ENCODE measurements at places on chromosomes 3 and 15.

DNA sequence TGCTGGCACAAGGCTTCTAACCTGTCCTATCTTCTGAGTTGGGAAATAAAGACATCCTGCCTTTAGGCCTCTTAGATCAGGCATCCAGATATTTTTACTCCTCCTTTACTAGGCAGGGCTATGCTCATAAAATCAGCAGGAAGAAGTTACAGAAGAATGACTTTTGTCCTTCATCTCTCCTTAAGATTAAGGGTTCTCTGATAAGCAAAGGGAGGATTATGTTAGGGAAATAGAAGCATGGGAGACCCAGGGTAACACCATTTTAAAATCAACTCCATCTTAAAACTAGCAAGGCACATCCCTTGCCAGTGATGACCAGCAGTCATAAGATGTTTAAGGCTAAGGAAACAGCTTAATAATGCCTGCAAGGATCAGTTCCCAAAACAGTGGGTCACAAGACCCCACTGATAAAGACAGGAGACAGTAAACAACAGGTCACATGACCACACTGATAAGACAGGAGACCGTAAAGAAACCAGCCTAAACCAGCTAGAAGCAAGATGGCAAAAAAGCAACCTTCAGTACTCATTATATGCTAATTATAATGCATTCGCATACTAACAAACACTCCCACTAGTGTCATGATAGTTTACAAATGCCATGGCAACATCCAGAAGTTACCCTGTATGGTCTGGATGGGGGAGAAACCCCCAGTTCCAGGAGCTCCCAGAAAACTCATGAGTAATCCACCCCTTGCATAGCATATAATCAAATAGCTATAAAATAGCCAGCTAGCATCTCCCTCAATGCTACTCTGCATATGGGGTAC is 14.5 kb upstream of the EHHADH start:
- DNase-seq: no peak

GRCh38 chr15:70088887-70089691 is 8.6 kb downstream of the TLE3 start:
- DNase-seq: no peak

- DNase-seq: no peak
Observed at GRCh38 chr3:134952371-134952770, 157.3 kb downstream of the EPHB1 start.

- no peak for DNase-seq
Observed at GRCh38 chr3:105315144-105315543, 51.6 kb upstream of the ALCAM start.

GRCh38 chr15:26848498-26848897 is 18.4 kb upstream of the GABRA5 start:
- no peak for DNase-seq

DNA sequence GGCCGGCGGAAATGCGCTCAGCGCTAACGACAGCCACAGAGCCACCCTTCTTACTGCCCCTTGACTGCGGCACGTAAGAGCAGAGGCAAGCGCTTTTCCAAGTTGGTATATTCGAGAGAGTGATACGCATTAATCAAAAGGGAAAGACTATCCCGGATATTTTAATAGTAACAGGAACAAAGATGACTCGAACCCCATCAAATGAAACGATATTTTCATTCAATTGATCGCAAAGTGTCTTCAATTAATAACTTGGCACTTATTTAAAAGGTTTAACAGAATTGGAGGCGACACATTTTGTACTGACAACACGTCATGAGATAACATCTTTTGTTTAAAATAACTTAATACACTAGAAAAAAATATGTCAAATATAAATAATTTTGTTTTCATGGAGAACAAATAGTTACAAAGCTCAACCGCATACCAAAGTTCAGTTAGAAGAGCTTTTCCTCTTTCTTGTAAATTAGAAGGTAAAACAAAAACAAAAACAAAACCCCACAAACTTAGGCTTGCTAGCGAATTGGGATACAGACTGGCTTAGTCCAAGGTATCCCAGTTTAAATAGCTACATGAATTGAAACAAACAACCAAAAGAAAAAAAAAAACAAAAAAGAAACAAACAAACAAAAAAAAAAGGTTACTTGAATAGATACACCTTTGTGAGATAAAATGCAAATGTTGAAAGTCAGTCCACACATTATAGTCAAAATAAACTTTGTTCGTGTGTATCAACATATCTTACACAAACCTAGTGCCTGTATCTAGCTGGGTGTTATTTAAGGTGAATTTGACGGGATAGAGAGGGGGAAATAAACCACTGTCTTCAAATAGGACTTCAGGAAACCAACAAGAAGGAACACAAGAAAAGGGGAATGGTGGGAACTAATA is 10.2 kb downstream of the SHOX2 start:
- DNase-seq: no peak

GRCh38 chr3:194736896-194737600 is 51.4 kb downstream of the FAM43A start:
- DNase-seq: no peak

- no peak for DNase-seq
Observed at GRCh38 chr3:42708611-42709151, 6.1 kb upstream of the HHATL start.

GRCh38 chr15:91409387-91409786 is 309.3 kb downstream of the SV2B start:
- DNase-seq: no peak

- no peak for DNase-seq
Observed at GRCh38 chr3:108202834-108203233, 19.4 kb downstream of the IFT57 start.

DNA sequence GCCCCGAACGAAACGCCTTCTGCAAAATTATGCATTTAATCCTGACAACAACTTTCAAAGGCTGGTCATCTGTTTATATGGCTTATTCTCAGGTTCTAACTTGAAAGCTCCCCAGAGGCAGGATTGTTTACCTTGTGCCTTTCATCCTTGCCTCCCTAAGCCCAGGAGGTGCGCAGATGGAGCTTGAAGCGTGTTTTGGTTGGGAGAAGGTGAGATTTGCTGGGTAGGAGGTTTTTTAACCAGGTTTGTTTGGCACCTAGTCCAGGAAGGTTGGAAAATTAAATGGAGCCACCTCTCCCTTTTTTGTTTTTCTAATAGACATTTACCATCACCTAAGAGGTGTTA is 675 bp downstream of the TSEN2 start:
- no peak for DNase-seq

- no peak for DNase-seq
Observed at GRCh38 chr15:91995146-91995545, 141.6 kb downstream of the SLCO3A1 start.

GRCh38 chr3:172372895-172373294 is 75.4 kb downstream of the GHSR start:
- no peak for DNase-seq

- no peak for DNase-seq
Observed at GRCh38 chr3:42653303-42653559, 266 bp upstream of the ZBTB47 start.

- DNase-seq: no peak
Observed at GRCh38 chr15:99842071-99842470, 108.8 kb upstream of the LYSMD4 start.

DNA sequence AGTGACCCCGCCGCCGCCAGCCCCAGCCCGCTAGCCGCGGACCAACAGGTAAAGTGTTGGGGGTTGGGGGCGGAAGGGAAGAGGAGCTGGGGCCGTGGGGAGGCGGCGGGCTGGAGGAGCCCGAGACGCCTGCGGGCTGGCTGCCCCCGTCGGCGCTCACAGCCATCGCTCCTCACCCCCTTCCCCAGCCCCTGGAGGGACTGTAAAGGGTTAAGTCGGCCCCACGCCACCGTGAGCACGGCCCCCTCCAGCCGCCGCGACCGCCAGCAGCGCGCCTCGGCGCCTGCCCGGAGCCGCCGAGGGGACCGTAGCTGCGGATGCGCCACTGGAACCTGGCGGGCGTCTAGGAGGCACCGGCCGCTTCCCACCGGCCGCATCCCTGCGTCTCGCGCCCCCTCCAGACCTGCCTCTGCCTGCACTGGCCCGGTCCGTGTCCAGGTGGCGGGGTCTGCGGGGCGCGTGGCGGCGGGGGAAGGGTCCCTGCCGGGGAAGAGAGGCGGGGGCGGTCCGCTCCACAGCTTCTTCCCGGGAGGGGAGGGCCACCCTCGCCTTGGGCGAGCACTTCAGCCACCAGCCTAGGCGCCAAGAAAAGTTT is 522 bp downstream of the MED12L start:
- no peak for DNase-seq

GRCh38 chr15:68317281-68318007 is 39.9 kb downstream of the FEM1B start:
- no peak for DNase-seq

Data from activated CD4-positive, alpha-beta T cell treated with anti-CD3 and anti-CD28 coated beads, Interleukin-2, amount 50 U/mL, for 24 hours (primary cell).